T-cell (primary cell): ENCODE measurements at places on chromosomes 16 and 17.

DNA sequence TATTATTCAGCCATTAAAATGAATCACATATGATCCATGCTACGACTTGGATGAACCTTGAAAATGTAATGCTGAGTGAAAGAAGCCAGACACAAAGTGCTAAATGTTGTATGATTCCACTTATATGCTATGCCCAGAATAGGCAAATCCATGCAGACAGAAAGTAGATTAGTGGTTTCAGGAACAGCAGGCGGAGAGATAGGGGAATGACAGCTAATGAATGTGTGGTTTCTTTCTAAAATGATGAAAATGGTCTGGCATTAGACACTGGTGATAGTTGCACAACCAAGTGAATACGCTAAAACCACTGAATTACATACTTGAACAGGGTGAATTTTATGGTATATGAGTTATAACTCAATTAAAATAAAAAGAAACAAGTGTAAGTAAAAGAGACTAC lies 121.8 kb upstream of the NOG start:
- no peaks in the 10 kb centered on the region for H3K36me3 ChIP-seq
- no peaks in the 10 kb centered on the region for H3K4me1 ChIP-seq
- H3K27me3 ChIP-seq: no peaks in the 10 kb centered on the region
- no peak for DNase-seq

DNA sequence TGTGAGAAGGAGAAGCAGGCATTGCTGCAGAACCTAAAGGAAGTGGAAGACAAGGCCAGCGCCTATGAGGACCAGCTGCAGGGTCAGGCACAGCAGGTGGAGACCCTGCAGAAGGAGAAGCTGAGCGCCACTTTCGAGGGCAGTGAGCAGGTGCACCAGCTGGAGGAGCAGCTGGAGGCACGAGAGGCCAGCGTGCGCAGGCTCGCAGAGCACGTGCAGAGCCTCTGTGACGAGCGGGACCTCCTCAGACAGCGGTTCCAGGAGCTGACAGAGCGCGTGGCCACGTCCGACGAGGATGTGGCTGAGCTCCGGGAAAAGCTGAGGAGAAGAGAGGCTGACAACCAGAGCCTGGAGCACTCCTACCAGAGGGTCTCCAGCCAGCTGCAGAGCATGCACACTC lies 41.5 kb downstream of the PLD6 start:
- H3K27ac ChIP-seq: no peak overlapping the region
- H3K4me1 ChIP-seq: no peaks in the 10 kb centered on the region
- DNase-seq: no peak
- no peaks in the 10 kb centered on the region for H3K27me3 ChIP-seq
- H3K4me3 ChIP-seq: no peak overlapping the region

- H3K27me3 ChIP-seq: peaks cover 22% of the 10 kb centered on the region
- no peaks in the 10 kb centered on the region for H3K36me3 ChIP-seq
These were observed 4.2 kb upstream of the KRTAP3-2 start for GRCh38 chr17:41003926-41004325.

- H3K27ac ChIP-seq: no peak overlapping the region
- no peaks in the 10 kb centered on the region for H3K27me3 ChIP-seq
- H3K36me3 ChIP-seq: peaks cover 39% of the 10 kb centered on the region
These were observed 11.1 kb downstream of the TSC2 start for GRCh38 chr16:2058872-2059271.

DNA sequence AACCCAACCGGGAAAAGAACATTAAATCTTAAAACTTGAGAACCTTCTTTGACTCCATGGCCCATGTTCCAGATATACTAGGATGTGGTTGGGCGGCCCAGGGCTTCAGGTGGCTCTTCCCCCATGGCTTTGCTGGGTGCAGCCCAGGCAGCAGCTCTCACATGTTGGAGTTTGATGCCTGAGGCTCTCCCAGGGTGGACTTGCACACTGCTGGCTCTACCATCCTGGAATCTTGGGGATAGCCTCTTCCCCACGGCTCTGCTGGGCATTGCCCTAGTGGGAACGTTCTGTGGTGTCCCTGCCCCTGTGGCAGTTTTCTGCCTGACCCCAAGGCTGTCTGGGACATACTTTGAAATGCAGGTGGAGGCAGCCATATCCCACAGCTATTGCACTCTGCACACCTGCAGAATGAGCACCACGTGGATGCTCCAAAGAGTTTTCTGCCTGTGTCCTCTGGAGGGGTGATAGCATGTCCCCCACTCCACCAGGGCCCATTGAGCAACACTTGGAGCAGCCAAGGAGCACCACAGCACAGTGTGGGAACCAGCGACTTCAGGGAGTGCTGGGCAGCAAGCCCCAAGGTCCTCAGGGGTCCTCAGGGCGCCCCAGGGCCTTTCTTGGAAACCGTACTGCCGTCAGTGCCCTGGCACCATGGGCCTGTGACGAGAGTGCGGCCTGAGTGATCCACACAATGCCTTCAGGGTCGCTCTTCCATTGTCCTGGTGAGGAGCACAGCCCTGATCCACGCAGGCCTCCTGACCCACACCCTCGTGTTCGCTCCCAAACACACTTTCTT lies 70.8 kb downstream of the GOSR1 start:
- no peak for DNase-seq
- no peak overlapping the region for H3K4me3 ChIP-seq
- H3K4me1 ChIP-seq: no peaks in the 10 kb centered on the region
- no peaks in the 10 kb centered on the region for H3K27me3 ChIP-seq
- H3K27ac ChIP-seq: no peak overlapping the region

- no peaks in the 10 kb centered on the region for H3K4me1 ChIP-seq
- no peak for DNase-seq
- no peak overlapping the region for H3K4me3 ChIP-seq
- no peak overlapping the region for H3K27ac ChIP-seq
- H3K36me3 ChIP-seq: no peaks in the 10 kb centered on the region
- H3K27me3 ChIP-seq: peaks cover 20% of the 10 kb centered on the region
These were observed 13.3 kb downstream of the GPT2 start for GRCh38 chr16:46897471-46897870.

- peaks cover 17% of the 10 kb centered on the region for H3K4me1 ChIP-seq
- no peaks in the 10 kb centered on the region for H3K27me3 ChIP-seq
- no peak overlapping the region for H3K27ac ChIP-seq
- H3K4me3 ChIP-seq: peak overlapping the region; percentile 73
- no peaks in the 10 kb centered on the region for H3K36me3 ChIP-seq
These were observed 29.1 kb upstream of the PHOSPHO1 start for GRCh38 chr17:49259663-49260010.

GRCh38 chr17:65797809-65798208 lies 236.4 kb upstream of the AXIN2 start:
- H3K27ac ChIP-seq: no peak overlapping the region
- H3K4me3 ChIP-seq: no peak overlapping the region
- DNase-seq: no peak
- H3K4me1 ChIP-seq: no peaks in the 10 kb centered on the region
- no peaks in the 10 kb centered on the region for H3K36me3 ChIP-seq

DNA sequence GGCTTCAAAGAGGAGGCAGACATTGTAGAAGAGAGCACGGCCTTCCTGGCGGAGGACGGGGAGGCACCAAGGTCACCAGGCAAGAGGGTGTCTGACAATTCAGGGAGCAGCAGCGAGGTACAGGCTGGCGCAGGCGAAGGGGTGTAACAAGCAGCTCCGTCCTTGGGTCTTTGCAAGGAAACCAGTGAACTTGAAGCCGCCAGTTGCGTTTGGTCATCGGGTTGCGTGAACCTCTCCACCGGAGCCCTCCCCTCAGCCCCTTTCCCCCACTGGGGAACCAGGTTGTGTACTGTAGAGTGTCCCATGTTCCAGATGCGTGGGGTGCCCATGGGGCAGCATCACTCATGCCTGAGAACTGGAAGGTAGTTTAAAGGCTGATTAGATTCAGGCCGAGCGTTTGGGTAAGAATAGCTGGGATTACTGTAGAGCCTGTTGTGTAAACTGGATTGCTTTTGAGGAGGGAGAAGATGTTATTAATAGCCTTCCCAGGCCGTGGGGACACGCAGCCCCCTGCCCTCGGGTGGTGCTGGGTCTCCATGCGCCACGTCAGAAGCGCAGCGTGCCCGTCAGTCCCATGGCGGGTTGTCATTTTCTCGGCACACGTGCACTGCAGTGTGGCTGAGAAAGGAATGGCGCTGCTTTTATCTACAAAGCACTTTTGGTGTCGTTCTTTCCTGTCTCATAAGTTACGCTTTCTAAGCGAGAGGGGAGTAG lies 2.5 kb downstream of the MRPL12 start:
- no peaks in the 10 kb centered on the region for H3K27me3 ChIP-seq
- peaks cover 30% of the 10 kb centered on the region for H3K36me3 ChIP-seq
- DNase-seq: no peak
- no peak overlapping the region for H3K4me3 ChIP-seq

DNA sequence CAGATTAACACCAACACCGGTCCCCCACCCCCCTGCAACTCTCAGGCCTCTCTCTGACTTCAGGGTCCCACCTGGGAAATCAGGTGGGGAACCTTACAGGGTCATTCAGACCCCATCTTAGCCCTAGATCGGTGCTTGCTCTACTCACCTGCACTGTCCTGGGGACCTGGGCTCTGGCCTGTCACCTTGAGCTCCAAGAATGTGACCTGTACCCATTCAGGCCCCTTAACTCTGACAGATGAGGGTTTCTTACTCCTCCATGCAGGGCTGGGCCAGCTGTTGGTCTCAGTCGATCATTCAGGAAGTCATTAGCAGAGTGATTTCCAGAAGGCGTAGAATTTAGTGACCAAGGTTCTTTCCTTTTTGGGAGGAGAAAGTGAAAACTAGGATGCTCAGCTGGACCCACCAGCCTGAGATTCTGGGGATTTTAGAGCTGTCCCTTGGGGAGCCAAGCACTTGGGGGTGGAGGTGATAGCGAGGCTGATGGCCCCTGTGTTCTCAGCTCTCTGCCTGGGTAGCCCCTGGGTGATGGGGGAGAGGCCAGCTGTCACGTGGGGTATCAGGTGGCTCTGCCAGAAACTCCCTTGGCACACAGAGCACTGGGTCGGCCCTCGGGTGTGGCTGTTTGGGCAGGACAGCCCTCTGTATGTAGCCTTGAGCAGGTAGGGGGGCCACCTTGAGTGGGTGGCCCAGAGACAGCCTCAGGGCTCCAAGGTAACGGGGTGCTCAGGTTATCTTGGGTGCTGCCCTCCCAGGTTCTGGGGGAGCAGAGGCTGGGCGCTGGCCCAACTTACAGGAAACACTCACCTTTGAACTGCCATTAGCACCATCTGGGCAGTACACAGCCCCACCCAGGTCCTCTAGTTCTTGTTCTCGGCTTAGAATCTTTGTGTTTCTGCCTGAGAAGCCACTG lies 724 bp downstream of the MVP start:
- H3K4me1 ChIP-seq: peaks cover 36% of the 10 kb centered on the region
- no peak for DNase-seq
- H3K4me3 ChIP-seq: peak overlapping the region; percentile 93
- peak overlapping the region; percentile 80 for H3K27ac ChIP-seq

GRCh38 chr16:14955546-14956231 lies 18.4 kb downstream of the NPIPA1 start:
- no peak for DNase-seq
- H3K36me3 ChIP-seq: no peaks in the 10 kb centered on the region
- no peak overlapping the region for H3K27ac ChIP-seq
- no peak overlapping the region for H3K4me3 ChIP-seq
- no peaks in the 10 kb centered on the region for H3K4me1 ChIP-seq

DNA sequence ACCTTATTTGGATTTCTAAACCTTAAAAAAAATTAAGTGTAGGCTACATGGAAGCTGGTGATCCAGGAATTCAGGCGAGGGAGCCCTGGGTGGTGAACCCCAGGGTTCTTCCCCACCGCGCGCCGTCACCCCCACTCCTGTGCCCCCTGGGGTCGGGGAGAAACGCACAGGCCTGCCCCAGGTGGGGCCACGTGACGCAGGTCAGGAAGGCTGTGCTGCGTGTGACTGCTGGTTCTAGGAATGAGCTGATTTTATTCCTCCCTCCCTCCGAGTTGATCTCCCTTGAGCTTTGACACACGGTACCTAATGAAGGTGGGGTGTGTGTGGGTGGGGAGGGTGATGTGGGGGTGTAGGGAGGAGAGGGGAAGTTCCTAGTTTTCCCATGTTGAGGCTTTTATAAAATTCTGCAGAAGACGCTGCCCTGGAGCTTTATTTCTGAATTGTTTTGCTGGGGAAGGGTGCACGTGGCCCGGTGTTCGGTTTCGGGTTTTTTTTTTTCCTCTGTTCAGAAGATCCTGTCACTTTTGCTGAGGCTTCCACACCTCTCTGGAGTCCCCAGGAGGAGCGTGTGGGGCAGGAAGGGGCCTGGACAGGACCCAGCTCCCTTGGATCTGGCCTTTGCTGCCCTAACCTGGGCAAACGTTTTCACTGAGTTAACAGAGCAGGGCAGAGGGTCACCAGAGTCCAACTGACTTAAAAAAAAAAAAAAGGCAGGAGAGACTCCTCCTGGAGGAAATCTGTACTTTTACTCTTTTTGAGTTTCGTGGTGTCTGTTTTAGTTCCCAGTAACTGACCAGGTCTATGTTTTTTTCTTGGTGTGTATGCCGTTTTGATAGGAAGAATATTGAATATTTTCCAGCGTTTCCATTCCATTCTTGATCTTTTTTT lies 55.8 kb upstream of the GSE1 start:
- no peaks in the 10 kb centered on the region for H3K27me3 ChIP-seq
- peak overlapping the region; percentile 92 for H3K27ac ChIP-seq
- H3K4me3 ChIP-seq: peak overlapping the region; percentile 44
- H3K4me1 ChIP-seq: peaks cover 6% of the 10 kb centered on the region
- peak; percentile 21 for DNase-seq

DNA sequence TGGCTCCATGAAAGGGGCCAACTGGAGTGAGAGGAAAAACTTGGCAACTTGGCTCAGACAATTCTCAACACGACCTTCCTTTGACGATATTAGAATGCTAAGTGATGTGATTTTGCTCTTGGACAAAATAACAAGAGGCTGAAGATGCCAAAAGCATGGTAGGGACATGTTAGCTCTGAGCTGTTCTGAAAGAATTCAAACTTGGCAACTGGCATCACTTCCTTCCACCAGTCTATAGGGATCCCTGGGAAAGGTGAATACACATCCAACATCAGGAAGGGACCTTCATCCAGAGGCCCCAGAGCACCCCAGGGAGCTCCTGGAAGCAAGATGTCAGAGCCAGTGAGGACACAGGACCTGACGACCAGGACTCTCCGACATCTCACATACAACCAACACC lies 4.3 kb downstream of the KRT37 start:
- no peaks in the 10 kb centered on the region for H3K36me3 ChIP-seq
- H3K27ac ChIP-seq: no peak overlapping the region
- H3K4me3 ChIP-seq: no peak overlapping the region
- H3K27me3 ChIP-seq: peaks cover 7% of the 10 kb centered on the region
- no peak for DNase-seq
- H3K4me1 ChIP-seq: peaks cover 6% of the 10 kb centered on the region

DNA sequence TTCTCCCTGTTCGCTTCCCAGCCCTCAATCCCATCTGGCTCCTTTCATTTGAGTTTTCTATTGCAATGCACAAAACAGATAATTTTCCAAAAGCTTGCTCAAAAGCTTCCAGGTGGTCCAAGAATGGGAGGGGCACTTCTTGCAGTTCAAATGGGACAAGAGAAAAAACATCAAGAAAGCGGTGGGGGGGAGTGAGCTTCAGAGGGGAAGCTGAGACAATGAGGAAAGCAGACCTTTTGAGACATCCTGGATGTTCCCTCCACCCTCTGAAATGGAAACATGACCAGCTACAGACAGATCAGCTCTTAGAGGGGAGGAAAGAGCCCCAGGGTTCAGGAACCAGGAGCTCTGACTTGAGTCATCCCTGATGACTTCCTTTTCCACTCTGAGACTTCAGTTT lies 368.2 kb downstream of the SLC39A11 start:
- no peaks in the 10 kb centered on the region for H3K27me3 ChIP-seq
- no peak overlapping the region for H3K4me3 ChIP-seq
- DNase-seq: no peak
- H3K27ac ChIP-seq: no peak overlapping the region

GRCh38 chr17:78058001-78058400 lies 70.6 kb downstream of the TMC6 start:
- H3K36me3 ChIP-seq: peaks cover 21% of the 10 kb centered on the region
- no peak for DNase-seq
- no peaks in the 10 kb centered on the region for H3K27me3 ChIP-seq
- H3K4me3 ChIP-seq: no peak overlapping the region
- no peak overlapping the region for H3K27ac ChIP-seq
